ENCODE measurements at places on chromosomes 13 and 19. TPM values are rescaled to one million over a fixed set of nuclear protein-coding genes. Genes with fewer than 3 reads are reported as not detected.

The LSM7 gene
- 200 TPM for total RNA-seq

DNA sequence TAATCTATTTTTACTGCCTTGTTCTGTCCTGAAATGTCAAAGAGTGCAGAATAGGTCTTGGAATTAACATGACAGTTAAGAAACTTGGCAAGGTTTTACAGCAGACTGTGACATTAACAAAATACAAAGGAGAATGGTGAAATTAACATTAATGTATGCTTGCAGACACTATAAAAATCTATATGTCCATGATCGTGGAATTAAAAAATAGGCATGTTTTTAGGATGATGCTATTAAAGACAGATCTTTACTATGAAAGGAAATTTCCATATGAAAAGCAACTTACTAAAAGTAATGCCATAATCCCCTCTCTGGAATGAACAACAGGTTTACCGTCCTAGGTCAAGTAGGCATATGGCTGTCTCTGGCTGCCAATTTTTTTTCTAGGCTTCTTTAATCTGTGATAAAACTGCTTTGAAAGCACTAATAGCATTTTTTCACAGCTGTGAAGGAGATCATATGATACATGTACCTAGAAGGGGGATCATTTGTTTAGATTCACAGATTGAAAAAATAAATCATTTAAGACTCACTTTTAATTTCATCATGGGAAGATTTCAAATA, 291.5 kb downstream of the ZNF536 start:
- DNase-seq = no peak
- no peak overlapping the region for H3K27ac ChIP-seq
- H3K36me3 ChIP-seq = no peaks in the 10 kb centered on the region
- H3K4me3 ChIP-seq = no peak overlapping the region

- no peak for DNase-seq
- no peak within 1 kb of the TSS for H3K4me3 ChIP-seq
- H3K4me1 ChIP-seq = peaks cover 20% of the 10 kb centered on the region
Measured at GRCh38 chr19:18274219-18274780, at the start of gene IQCN. Gene IQCN, minus strand, starts transcription at chr19:18274452. Its CDS starts 4,974 bp downstream, at chr19:18269478.

The KMT2B gene
- total RNA-seq = 1.9 TPM

DNA sequence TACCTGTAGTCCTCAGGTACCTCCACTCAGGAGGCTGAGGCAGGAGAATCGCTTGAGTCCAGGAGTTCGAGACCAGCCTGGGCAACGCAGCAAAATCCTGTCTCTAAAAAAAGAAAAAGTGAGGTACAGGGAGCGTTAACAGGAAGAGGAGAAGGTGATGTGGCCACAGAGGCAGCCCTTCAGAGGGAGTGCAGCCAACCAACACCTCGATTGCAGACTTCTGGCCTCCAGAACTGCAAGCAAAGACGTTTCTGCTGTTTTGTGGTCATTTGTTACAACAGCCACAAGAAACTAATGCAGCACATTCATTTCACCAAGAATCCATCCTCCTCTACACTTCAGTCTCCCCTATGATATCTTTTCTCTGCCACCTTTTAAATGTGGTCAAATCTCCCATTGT, 145.2 kb downstream of the USP12 start:
- H3K4me1 ChIP-seq = peaks cover 11% of the 10 kb centered on the region
- no peak overlapping the region for H3K27ac ChIP-seq
- H3K4me3 ChIP-seq = no peak overlapping the region
- H3K36me3 ChIP-seq = no peaks in the 10 kb centered on the region
- no peak for DNase-seq
- peaks cover 12% of the 10 kb centered on the region for H3K27me3 ChIP-seq

The CATSPERD gene
- total RNA-seq = not detected
